Activated naive CD4-positive, alpha-beta T cell treated with Interleukin-2 at 50 U/mL for 16 hours (primary cell): ENCODE measurements at places on chromosomes 1 and 21.

DNA sequence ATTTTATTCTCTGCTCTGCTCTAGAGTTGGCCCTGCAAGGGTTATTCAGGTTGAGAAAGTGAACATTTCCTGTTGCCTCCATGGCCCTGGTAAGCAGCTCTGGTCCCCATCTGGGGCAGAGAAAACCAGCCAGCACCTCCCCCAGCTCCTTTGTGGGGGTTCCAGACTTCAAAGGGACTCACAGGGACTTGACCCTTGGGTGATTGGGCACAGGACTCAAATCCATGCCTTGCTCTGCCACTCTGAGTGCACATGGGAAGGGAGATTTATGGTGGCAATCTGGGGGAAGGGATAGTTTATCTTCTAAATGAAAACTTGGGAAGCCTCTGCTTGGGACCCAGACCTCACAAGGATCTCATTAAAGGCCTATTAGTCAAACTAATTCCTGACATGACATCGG is 212.8 kb downstream of the FOXD2 start:
- no peak for DNase-seq

- no peak for DNase-seq
Measured at GRCh38 chr1:171712341-171712740, 29.5 kb downstream of the VAMP4 start.

DNA sequence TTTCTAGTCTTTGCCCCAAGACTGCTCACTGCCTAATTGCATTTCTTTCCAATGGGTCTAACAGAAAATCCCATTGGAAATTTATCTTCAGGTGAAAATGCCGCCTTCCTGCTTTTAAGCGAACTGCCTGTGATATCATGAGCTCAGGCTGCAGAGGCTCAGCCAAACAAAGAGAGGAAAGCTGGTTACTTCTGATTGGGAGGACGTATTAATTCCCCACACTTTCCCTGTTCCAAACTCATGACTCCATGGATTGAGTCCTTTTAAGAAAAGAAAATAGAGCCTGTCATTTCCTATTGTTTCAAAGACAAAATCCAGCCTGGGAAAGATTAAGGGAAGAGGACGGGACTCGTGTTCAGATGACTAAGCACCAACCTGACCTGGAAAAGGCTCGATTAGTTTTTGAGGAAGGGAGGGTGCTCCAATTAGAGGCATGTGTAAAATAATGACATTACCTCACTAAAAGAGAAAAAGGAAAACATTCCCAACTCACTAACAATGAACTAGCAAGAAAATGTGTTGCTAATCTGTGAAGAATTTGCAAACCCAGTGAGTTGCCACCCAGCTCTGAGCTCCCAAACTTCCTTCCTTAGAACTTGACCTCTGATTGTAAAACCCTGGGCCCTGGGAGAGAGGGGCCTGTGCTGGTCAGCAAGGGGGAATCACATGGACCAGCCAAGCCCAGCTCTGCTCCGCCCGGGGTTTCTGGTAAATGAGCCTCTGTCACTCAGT is 61.2 kb downstream of the TCP10L start:
- DNase-seq = no peak

DNA sequence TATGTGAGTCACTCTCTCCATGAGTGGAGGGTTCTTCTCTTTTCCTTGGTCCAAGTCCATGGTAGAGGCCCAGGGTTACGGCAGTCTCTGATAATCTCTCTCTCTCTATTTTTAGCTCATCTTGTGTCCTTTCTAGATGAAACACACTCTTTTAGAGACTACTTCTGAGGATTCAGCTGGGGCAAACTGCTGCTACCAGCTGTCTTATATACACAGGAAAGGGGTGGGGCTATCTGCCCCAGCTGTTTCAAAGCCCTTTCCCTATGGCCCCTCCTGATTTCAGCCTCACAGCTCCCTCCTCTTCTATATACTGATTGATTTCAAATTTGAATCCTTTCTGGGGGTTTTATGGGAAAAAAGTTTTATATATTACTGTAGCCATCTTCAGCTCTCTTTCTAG is 324.8 kb downstream of the RWDD3 start:
- no peak for DNase-seq

DNA sequence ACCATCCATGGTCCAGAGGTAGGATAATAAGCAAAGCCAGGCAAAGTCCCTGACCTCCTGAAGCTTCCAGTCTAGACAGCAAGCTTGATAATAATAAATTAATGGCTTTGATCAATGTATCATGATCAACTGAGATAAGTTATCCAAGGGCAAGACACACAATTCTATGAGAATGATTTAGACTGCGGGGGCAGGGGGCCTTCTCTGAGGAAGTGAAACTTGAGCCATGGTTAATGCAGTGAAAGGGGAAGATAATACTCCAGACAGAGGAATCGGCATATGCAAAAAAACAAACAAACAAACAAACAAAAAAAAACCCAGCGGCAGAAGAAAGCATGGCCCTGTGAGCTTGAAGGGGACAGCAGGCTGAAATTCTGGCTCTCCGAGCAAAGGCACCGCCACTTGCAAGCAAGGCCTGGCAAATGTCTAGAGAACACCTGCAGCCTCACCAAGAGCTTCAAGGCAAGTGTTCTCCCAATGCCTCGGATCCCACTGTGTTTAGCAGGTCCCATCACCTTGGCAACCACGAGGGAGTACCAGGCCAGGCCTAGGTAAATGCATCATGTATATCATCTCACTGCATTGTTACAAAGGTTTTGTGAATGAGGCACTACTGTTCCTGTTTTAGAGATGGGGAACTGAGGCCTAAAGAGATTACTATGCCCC is 24.9 kb downstream of the CSMD2 start:
- DNase-seq = no peak

DNA sequence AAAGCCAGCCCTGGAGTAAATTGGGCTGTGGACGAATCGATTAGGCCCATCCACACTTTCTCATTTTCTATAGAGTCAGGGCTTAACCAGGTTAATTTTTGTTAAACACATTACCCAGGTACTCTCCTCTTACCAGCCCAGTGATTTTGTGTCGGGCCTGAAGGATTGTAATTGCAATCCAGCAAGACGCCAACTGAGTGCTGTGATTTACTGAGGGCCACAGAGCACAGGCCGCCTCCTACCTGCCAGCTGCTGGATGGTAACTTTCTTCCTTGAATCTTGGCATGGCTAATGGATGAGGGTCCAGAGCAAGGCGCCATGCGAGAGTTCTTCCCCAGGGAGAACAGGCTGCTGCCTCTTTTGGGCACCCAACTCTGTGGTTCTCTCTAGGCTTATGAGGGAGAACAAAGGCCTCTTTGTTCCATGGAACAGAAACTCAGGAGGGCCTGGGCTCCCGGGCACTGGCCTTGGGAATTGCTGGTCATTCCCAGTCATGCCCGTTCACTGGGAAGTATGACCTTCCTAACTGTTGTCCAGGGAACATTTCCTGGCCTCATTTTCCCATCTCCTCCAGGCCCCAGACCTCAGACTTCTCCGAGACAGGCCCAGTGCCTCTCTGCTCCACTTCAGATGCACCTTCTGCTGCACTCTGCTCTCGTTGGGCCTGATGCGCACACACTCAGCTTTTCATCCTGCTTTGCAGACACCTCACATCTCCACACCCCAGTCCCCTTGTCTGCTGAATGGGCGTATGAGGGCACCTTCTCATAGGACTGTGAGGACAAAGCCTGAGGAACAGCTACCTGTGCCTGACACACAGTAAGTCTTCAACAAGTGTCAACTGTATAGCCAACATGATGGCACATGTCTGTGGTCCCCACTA is 57.3 kb downstream of the SYF2 start:
- no peak for DNase-seq

DNA sequence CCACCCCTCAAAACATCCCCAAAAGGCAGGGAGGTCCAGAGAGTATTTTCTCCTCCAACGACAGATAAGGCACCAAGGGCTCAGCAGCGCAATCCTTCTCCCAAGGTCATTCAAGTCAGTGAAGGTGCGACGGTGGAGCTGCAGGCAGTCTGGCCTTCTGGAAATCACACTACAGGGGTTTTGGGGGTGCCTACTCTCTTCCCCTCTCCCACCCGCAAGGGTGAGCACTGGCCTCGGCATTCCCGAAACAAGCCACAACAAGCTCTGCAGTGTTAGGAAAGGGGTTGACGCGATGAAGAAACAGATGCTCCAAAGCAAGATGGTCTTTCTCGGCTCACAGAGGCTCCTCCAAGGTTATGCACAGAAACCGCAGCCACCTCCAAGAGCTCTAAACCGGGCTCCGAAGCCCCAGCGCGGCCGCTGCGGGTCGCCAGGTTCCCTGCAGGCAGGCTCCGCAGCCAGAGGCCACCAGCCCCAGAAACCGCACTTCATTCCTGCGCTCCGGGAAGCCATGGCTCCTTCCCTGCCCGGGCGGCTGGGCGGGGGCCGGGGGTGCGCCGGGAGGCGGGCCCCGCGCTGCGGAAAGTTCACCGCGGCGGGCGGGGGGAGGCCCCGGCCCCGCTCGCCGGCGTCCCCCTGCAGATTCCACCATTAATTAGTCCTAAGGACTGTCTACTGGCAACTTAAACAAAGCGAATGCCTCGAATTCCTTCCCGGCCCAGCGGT is 1.1 kb downstream of the LUZP1 start:
- peak; percentile 34 for DNase-seq

DNA sequence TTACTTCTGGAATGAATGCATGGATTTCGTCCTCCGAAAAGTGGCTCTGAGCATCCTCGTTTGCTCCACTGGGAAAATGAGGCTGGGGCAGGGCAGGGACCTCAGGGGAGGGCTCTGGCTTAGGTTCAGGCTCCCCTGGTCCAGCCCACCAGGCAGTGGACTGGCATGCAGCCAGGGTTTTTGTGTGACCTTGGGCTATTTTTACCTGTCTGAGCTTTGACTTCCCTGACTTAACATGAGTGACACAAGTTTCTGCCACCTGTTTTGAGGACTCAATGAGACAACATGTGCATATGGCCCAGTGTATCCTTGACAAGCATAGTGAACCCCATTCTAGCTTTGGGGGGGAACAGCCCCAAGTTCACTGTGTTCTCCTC is 32.6 kb upstream of the EDN2 start:
- no peak for DNase-seq

- no peak for DNase-seq
Measured at GRCh38 chr1:220144051-220144450, 50.1 kb downstream of the IARS2 start.

- DNase-seq = no peak
Measured at GRCh38 chr1:31607360-31607759, 10.1 kb upstream of the HCRTR1 start.

- no peak for DNase-seq
Measured at GRCh38 chr1:200310824-200311223, 99.0 kb downstream of the ZNF281 start.

DNA sequence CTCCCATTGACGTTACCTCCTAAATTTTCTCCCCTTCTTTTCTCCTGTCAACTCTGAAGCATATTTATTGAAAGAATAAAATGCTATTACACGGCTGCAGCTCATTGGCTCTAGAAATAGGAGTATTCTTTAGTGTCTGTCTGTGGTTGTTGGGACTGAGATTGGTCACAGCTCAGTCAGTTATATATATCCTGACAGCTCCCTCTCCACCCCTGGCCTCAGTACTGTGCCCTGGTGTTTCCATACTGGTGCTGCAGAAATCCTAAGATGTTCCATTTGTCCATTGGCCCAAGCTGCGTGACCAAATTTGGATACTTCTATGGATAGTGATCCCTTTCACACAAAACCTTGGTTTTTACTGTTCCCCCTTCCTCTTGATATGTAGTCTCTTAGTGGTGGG is 67.3 kb downstream of the RALGPS2 start:
- no peak for DNase-seq

DNA sequence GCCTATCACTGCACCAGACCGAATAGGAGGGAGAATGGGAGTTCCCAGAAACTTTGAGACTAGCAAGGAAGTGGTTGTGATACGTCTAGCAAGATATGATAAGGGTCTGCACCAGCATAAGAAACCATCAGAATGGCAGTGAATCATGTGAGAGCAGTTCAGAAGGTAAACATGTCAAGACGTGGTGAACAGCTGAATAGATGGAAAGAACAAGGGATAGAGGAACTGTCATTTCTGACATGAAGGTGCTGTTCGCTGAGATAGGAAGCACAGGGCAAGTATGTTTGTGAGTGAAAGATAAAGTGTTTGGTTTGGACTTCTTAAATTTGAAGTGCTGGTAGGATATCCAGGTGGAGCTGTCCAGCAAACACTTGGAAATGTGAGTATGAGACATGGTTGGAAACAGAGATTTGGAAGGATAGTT is 1.1 kb upstream of the AGO1 start:
- no peak for DNase-seq

DNA sequence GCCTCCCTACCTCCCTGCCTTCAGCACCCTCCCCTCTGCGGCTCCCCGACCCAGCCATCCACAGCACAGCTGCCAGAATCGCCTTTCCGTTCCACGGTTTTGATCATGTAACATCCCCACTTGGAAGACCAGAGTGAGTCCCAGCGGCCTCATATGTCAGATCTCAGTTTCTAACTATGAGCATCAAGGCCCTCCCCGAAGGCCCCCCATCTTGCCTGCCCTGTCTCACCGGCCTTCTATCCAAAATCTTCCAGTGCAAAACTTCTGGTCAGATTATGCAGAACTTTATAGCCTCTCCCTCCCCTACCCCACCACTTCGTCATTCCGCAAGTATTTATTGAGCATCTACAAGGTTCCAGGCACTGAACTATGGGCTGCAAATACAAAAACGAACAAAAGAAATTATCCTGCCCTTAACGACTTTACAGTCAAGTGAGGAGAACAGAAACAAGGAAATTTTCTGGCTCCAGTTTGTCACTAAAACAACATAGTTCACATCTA is 20.3 kb upstream of the LMX1A start:
- DNase-seq = no peak

DNA sequence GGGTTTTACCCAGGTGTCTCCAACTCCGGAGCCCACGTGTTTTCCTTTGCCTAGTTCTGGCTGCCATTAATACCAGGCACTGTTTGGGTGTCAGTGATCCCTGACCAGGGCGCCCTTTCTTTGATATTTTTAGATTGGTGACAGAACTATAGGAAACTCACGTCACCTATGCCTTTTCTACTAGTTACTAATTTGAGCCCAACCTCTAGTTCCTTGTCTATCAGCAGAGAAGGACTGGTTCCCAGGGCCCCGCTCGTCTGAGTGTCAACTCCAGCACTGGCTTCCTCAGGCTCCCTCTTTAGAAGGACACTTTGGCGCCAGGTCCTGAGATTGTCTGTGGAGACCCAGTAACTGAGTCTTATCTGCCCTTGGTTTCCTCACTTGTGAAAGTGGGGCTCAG is 9.4 kb downstream of the MFN2 start:
- no peak for DNase-seq

DNA sequence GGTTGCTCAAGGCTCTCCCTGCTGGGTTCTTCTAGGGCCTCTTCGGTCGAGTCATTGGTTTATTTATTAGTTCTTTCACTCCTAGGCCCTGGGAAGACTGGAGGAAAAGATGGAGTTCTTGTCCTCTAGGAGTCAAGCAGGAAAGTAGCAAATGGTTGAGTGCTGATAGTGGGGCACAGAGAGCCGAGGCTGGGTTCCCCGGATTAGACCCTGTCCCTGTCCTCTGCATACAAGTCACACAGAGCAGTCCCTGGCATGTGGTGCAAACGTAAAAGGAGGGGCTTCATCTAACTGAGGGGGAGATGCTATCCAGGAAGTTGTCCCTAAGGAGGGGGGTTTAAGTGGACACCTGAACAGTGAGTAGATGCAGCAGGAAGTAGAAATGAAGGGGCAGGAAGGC is 19.2 kb upstream of the KCNE2 start:
- no peak for DNase-seq

- DNase-seq = no peak
Measured at GRCh38 chr1:105909811-105910210, 1146.7 kb upstream of the PRMT6 start.
